ENCODE measurements at places on chromosomes 2 and 18. TPM values are rescaled to one million over a fixed set of nuclear protein-coding genes. Genes with fewer than 3 reads are reported as not detected.

GTF2A1L gene
- total RNA-seq = not detected

SCN1A gene
- total RNA-seq = not detected

ST6GAL2 gene
- total RNA-seq = 0.57 TPM

MROH2A gene
- not detected for total RNA-seq

TM4SF20 gene
- total RNA-seq = not detected

CSRNP3 gene
- total RNA-seq = 0.19 TPM

GTF3C2 gene
- total RNA-seq = 52.6 TPM

CD8B2 gene
- not detected for total RNA-seq

GRB14 gene
- total RNA-seq = 5.9 TPM

CYP1B1 gene
- total RNA-seq = 1.6 TPM

MAL gene
- not detected for total RNA-seq

SERPINB12 gene
- not detected for total RNA-seq

VAMP5 gene
- total RNA-seq = 44.1 TPM

GALR1 gene
- total RNA-seq = not detected

SCYGR4 gene
- not detected for total RNA-seq

AMER3 gene
- total RNA-seq = not detected

ALPI gene
- not detected for total RNA-seq

RTP5 gene
- total RNA-seq = not detected

GALNT14 gene
- total RNA-seq = not detected

RRM2 gene
- 59.2 TPM for total RNA-seq

SEH1L gene
- 46.3 TPM for total RNA-seq

SLC35F6 gene
- 64.1 TPM for total RNA-seq

PRKRA gene
- 42.5 TPM for total RNA-seq

STK25 gene
- 449 TPM for total RNA-seq

LYG1 gene
- total RNA-seq = not detected

UGT1A8 gene
- total RNA-seq = not detected

GRP gene
- not detected for total RNA-seq

COL6A3 gene
- 25.7 TPM for total RNA-seq

ALLC gene
- not detected for total RNA-seq

PRKAG3 gene
- total RNA-seq = not detected

IL36B gene
- total RNA-seq = not detected

GLI2 gene
- 0.19 TPM for total RNA-seq

ZNF385B gene
- total RNA-seq = not detected

CXCR4 gene
- total RNA-seq = 311 TPM

G6PC2 gene
- not detected for total RNA-seq

CASP10 gene
- total RNA-seq = 45.1 TPM

OXER1 gene
- not detected for total RNA-seq

RUFY4 gene
- 0.29 TPM for total RNA-seq

HRH4 gene
- total RNA-seq = 0.10 TPM

DSEL gene
- 25.1 TPM for total RNA-seq

SLC16A14 gene
- total RNA-seq = under 0.01 TPM

FABP1 gene
- total RNA-seq = not detected

Measured in vein endothelial cell (primary cell).